ENCODE measurements at places on chromosomes 12 and 14. TPM values are rescaled to one million over a fixed set of nuclear protein-coding genes. Genes with fewer than 3 reads are reported as not detected.
A peak's percentile ranks its signal among the peaks of the same experiment; 100 is the strongest.

Gene HCAR3
- polyA plus RNA-seq, result 0.28 TPM

DNA sequence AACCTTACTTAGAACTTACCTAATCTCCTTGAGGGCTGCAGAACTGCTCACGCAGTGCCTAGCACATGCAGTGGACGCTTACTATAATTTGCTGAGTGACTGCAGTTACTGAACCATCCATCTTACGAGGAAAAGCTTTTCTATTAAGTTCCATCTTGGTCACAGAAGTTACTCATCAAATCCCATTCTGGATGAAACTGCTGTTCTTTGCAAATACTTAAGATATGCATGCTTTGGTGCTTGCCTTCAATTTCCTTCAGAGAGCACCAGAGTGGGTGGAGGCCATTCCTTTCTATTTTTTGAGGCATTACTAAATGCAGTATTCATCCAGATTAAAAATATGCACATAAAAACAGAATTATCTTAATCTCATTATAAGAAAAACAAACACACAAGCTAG, 17.7 kb upstream of the PELI2 start:
- DNase-seq, result no peak

Gene CLEC14A
- 31.2 TPM for polyA plus RNA-seq

GRCh38 chr12:88417531-88417930, 162.7 kb downstream of the KITLG start:
- DNase-seq, result no peak

DNA sequence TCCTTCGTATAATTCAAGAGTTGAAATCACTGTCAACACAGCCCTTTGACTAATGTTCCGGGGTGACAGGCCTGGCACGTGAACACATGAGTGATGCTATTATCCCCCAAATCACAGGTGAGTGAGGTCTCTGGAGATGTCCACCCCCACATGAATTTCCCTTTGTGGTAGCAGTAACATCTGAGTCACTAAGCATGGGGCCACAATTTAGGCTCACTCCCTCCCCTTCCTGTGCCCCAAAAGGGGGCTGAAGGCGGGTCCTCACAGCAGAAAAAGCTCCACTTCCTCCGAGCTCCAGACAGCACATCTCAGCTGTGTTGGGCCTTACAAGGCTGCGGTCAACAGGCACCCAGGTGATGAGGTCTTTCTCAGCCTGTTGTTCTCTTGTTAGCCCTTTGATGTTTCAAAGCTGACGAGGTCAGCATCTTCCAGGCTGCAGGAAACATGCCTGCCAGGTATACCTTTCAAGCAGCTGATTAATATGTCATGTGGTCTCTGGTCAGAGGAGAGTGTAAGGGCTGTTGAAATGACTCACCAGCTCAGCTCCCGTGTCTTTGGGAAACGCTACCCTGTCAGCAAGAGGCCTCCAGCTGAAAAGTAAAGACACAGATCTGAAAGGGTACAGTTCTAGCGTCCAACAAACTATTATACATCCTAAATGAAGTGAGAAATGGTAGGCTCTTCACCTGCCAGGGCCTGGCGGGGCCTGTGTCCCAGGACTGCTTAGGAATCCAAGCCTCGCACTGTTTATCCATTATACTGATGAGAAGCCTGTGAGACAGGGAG, 107.3 kb downstream of the ZFP36L1 start:
- no peak for DNase-seq

Gene EXOC5
- 55.0 TPM for polyA plus RNA-seq

DNA sequence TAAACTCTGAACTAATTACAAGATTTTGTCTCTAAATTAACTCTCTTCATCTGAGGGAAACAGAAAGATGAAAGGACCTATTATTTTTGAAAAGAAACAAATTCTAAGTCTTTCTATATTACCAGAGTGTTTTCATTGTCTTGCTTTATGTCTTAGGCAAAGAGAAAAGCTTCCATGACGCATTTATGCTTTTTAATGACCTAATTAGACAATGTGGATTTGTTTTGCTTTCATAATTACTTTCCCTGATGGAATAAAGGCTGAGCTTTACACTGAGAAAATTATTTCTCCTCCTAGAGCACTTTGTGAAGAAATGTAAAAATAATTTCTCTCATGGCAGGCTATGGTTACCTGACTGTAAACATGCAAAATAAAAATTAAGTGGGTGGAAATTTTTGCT, 138.0 kb upstream of the SLCO1C1 start:
- DNase-seq, result no peak

DNA sequence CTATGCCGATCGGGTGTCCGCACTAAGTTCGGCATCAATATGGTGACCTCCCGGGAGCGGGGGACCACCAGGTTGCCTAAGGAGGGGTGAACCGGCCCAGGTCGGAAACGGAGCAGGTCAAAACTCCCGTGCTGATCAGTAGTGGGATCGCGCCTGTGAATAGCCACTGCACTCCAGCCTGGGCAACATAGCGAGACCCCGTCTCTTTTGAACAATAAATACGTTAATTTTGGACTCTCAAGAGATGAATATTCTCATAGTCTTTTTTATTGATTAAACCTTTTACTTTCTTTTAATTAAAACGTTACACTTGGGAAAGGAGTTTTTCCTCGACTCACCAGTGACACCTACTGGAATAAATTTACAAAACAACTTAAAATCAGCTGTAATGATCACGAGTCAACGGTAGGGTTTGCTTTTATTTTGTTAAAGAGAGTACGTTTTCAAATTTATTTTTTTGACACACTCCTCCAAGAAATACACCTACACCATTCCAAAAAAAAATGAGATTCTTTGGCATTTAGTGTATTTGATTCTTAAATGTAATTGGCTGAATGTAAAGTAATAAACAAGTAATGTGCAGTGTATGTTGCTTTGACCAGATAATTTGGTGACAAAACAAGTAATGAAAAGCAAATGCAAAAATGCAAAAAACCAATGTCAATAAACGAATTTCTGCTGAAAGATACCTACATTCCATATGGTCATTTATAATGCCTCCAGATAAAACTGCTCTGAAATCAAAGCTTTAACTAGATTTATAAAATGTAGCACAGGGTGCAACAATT, 687 bp upstream of the RPS29 start:
- DNase-seq, result peak; percentile 85

Gene GLT8D2
- polyA plus RNA-seq, result 77.0 TPM

Gene KRT86
- 0.16 TPM for polyA plus RNA-seq

DNA sequence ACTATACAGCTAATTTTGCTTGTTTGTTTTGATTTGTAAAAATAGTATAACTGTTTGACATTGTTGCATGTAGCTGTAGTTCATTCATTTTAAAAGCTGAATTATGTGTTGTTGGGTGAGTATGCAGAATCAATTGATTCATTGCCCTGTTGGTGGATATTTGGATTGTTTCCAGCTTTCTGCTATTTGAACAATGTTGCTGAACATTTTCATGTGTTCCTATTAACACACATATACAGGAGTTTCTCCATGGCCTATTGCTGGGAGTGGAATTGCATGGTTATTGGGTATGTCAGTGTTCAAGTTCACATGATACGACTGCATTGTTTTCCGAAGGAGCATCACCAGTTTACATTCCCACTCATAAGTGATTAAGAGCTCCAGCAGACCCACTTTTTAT, 75.3 kb downstream of the SRGAP1 start:
- DNase-seq, result no peak

DNA sequence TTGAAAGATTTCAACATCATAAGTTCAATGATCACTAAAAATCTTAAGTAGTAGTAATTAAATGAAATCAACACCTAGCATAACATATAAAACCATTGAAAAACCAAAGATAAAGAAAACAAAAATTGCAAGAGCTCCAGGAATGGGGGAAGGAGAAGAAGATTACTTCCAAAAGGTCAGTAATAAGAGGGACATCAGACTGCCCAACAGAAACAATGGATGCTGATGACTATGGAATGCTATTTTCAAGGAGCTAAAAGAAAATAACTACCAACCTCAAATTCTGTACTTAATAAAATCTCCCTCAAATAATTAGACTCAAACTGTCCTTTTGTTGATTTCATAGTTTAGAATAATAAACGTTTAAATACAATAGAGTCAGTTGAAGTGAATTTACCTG, 314.5 kb upstream of the LMO3 start:
- DNase-seq, result no peak

DNA sequence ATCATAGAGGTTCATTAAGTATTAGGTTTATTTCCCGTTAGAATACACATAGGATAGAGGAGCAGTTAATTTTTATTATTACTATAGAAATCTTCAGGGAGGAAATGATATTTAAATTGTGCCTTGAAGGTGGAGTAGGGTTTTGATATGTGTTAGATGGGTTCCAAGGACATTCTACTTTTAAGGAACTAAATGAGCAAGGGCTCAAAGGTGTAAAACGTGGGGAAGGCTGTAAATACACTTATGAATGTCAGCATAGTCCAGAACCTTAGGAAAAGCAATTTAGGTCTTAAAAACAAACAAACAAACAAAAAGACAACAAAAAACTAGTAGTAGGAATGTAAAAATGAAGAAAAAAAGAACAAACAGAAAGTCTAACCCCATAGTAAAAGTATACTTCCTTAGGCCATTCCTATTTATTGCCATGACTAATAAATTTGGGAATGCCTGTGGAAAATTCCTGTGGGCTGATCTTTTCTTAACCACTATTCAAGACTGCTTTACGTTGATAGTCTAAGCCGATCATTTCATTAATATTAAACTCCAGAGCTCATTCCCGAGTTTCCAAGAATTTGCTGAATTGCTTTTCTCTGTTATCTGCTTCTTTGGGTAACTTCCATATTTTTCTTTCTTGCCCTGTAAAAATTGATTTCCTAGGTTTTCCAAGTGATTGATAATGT, 180.3 kb downstream of the RAD51B start:
- peak; percentile 86 for DNase-seq

DNA sequence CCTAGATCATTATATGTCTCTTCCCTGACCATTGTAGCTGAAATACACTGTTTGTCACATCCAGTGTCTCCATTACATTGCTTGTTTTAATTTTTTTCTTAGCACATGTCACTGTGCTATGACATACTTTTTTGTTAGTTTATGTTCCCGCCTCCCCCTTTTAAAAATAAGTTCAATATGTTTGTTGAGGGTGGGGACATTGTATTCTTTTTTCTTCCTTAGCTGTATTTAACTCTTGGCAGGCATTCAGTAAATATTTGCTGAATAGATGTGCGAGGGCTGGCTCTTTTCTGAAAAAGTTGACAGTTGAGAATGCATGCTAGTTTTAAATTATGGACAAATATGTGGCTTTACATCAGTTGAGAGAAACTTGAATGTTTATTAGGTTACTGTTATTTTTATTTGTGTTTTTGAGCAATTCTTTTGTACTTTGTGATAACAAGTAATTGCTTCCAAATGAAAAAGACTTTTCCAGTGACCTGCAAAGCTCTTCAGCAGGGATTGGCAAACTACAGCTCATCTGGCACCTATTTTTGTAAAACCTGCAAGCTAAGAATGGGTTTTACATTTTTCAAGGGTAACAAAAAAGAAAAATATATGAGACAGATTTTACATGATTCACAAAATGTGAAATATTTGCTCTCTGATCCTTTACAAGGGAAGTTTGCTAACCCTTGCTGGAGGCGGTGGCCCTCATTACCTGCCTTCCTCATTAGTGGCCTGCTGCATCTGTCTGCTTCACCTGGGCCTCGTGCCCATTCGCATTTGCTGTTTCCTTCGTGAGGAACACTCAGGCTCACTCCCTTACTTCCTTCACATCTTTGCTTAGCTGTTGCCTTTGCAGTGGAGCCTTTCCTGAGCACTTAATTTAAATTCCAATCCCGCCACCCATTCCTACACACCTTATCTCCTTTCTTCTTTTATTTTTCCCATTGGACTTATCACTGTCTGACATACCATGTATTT, 229.4 kb downstream of the ERC1 start:
- DNase-seq, result no peak

DNA sequence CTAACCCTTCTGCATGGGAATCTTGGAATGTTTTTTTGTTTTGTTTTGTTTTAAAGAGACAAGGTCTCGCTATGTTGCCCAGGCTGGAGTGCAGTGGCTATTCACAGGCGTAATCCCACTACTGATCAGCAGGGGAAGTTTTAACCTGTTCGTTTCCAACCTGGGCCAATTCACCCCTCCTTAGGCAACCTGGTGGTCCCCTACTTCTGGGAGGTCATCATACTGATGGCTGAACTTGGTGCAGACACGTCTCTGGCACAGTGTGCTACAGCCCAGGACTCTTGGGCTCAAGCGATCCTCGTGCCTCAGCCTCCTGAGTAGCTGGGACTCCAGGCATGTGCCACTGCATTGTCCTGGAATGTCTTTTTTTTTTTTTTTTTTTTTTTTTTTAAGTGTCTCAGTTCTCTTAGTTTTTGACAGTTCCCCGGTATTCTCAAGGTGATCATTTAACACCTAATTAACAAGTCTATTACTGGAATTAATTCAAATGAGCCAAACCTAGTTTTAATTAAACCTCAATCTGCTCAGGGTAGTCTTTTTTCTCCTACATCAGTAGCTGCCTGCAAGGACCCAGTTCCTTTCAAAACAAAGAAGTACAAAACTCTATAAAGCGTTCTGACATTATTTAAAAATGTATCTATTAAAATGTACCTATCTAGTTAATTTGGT, 49.0 kb upstream of the ISM2 start:
- no peak for DNase-seq

- DNase-seq, result no peak
Measured at GRCh38 chr14:34018125-34018524, 67.3 kb upstream of the EGLN3 start.

DNA sequence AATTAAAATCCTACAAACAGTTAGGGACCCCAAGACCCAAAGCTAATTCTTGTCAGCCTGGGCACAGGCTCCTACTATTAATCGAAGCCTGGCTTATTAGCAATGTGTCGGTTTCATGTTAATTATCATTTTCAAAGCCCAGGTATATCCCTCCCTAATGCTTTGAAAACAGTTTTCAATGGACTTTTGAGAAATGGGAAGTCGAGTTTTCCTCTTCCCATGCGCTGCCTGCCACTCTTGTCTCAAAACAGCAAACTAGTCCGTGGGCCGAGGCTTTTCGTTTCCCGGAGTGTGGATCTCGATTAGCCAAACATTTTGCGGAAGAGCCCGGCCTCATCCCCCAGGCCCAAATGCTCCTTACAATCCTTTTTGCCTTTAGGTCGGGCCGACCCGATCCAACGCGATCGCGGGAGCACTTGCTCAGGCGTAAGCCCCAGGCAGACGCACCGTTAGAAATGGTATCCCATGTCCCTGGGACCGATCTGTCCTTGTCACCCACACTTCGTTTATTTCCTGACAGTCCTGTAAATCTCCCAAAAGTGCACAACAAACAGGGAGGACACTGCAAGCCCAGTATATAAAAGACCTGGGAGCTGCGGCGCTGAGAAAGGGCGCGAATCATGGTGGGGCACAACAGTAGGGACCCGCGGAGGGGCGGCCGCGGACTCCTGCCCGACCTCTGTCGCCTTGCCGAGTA, 1.5 kb downstream of the SIX6 start:
- no peak for DNase-seq

DNA sequence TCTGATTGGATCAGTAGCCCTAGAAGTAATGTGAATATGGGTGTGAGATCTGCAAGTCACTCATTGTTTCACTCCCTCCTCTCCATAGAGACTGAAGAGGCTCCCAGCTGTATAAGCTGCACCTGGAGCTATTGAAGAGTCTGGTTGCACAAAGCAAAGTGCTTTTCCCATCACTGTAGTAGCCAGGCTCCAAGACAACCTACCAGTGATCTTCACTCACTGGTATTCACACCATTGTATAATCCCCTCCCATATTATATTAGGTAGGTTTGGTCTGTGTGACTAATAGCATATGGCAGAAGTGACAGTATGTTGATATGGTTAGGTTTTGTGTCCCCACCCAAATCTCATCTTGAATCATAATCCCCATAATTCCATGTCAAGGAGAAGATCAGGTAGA, 64.4 kb downstream of the ZFC3H1 start:
- no peak for DNase-seq

Data from muscle of back (tissue), 13 donors.